ENCODE measurements at places on chromosomes 3 and 15.
A peak's percentile ranks its signal among the peaks of the same experiment; 100 is the strongest.

- DNase-seq: no peak
These were observed 61.5 kb upstream of the MEF2A start for GRCh38 chr15:99504071-99504822.

DNA sequence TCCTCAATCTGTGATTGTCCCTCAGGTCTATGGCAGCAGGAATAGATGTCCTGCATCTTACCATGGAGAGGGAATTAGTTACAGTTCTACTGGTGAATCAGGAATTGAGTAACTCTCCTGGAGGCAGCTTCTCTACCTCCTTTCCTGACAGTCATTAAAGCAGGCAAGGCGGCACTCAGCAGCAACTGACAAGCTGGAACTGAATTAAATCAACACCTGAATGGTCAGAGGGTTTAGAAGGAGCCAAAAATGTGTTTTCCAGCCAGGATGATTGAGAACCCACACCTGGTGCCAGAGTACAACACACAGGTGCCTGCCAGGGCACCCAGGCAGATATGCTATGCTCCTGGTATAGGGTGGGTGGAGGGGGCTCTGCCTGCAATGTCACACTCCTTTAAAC lies 43.1 kb upstream of the TIPARP start:
- no peak for DNase-seq

GRCh38 chr3:102032491-102033383 lies 183.4 kb downstream of the NFKBIZ start:
- no peak for DNase-seq

- DNase-seq: no peak
These were observed 435.1 kb downstream of the LPP start for GRCh38 chr3:188589071-188589470.

GRCh38 chr3:171812811-171813210 lies 2.5 kb upstream of the PLD1 start:
- no peak for DNase-seq

GRCh38 chr3:52506266-52506966 lies 11.3 kb downstream of the STAB1 start:
- DNase-seq: no peak

DNA sequence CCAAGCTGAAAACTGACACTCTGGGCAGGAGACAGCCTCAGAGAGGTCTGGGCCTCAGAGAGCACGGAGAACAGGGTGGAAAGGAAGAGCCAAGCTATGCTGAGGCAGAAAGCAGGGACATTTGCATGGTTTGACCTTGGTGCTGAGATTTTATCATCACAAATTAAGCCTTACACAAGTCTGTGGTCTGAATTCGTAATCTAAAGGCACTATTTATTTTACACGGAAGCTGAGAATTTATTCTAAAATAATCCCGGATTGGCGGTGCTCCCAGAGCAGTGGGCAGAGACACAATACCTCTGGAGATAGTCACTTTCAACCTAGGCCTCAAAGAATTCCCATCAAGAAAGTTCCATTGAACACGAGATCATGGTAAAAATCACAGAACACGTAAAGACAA lies 47.5 kb downstream of the CFAP92 start:
- no peak for DNase-seq

DNA sequence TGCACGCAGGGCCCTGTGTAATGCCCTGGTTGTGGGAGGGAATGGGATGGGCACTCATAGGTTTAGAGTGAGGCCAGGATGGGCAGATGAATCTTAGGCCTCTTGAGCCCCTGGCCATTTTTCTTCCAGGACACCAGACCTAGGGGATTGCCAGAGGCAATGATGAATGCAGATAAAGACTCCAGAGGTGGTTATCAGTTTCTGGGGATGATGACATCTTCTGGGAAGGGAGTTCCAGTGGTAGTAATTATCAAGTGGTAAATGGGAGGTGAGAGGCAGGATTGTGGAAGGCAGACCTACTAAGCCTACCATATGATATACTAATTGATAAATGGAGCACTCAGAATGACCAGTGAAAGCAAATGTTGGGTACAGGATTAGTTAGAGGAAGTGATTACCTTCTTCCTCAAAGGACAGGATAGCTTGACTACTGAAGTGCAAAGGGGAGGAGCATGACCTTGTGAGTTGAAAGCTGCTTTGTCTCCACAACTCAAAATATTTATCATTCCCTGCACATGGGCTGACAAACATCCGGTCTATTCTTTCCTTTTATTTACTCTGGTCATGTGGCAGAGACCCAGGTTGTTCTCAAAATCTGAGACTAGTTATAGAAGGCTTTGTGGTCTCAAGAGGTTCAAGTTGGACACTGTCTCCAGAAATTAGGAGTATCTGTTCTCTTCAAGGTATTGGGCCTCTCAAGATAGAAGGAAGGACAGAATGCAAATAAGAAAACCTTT lies 10.2 kb upstream of the MAPK6 start:
- no peak for DNase-seq

- no peak for DNase-seq
These were observed 1075.1 kb downstream of the AGBL1 start for GRCh38 chr15:87154761-87155160.

- no peak for DNase-seq
These were observed 111.2 kb downstream of the XXYLT1 start for GRCh38 chr3:195159814-195160165.

DNA sequence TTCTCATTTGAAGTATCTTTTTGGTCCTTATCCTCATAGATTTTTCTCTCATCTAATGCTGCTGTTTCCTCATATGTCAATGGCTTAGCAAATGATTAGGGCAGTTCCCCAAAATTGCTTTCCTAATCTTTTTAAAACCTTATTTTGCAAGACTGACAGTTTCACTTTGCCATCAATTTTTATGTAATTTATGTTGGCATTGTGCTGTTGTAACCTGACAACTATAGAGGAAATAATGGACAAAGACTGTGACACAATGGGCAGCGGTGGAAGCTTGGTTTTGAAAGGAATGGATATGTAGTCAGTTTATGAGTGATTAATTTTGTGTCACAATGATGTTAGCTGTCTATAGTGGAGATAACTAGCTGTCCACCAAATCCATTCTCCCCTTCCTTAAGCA lies 10.6 kb upstream of the SH3BP5 start:
- DNase-seq: no peak

DNA sequence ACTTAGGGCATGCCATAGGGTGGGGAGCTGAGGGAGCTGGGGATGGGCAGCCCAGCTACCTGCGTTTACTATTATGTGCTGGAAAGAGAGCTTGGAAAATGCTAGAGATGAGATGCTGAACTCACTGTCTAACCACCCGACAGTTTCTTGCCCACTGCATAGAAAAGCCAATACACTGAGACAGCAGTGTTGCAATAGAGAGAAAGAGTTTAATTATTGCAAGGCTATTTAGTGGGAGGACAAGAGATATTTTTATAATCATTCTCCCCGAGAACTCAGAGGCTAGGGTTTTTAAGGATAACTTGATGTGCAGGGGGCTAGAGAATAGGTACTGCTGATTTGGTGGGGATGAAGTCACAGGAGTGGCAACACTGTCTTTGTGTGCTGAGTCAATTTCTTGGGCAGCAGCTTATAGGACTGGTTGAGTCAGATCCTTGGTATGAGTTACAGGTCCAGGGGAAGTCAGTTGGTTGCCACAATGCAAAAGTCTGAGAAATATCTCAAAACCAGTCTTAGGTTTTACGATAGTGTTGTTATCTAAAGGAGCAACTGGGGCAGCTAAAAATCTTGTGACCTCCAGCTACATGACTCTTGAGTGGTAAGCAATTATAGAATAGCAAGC lies 205.9 kb downstream of the GABRG3 start:
- no peak for DNase-seq

- no peak for DNase-seq
These were observed 287.7 kb downstream of the RORA start for GRCh38 chr15:60941448-60941847.

- DNase-seq: no peak
These were observed 45.7 kb downstream of the ZBTB38 start for GRCh38 chr3:141413801-141414689.

GRCh38 chr3:115164374-115165221 lies 17.5 kb upstream of the ZBTB20 start:
- DNase-seq: no peak

GRCh38 chr15:68587769-68588385 lies 9.1 kb downstream of the CORO2B start:
- no peak for DNase-seq

DNA sequence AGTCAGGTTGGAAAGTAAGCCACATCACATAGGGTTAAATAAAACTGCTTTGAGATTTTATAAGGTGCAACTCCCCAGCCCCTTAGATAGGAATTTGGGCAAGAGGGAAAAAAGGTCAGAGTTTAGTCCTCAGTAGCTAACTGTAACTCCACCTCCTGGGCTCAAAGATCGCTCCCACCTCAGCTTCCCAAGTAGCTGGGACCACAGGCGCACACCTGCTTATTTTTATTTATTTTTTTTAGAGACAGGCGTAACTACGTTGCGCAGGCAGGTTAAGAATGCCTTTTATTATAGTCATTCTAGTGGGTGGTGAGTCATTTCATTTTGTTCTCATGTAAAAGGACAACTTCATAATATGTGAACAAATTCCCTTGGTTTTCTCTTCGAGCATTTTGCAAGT lies 14.7 kb downstream of the TM2D3 start:
- no peak for DNase-seq

- no peak for DNase-seq
These were observed 342.9 kb upstream of the DPH6 start for GRCh38 chr15:35888815-35889214.

DNA sequence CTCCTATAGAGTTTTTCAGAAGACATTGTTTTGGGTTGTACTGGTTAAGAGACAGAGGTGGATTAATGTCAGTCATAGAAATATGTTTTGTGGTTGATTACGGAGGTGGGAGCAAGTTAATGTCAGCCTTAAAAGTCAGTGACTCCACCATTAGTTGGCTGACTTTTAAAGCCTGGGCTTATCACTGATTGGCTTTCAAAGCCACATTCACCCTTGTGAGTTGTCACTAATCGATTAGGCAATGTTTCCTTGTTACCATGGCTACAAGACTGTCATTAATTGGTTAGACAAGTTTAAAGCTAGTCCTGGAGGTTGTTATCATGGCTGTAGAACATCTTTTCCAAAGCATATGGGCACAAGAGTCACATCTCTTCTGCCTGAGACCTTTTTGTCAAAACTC lies 73.0 kb downstream of the NEO1 start:
- DNase-seq: peak; percentile 9

DNA sequence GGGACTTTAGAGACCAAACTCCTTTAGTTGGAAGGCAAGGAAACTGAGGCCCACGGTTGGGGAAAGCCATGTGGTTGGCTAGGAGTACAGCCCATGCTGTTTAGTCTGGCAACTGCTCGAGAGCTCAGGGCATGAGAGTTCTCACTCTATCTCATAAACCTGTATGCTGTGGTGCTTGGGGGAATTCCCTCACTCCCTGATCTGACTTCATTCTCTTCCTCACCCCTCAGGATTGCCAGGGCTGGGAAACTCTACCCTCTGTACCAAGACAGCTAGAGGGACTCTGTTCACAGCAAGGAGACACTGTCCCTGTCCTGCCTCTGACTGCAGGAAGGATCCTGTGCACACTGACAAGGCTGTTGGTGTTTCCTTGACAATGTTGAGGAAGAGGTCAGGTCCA lies 230.2 kb downstream of the ZNF621 start:
- DNase-seq: no peak

- DNase-seq: no peak
These were observed 210.9 kb upstream of the TOPAZ1 start for GRCh38 chr3:44030687-44031305.

DNA sequence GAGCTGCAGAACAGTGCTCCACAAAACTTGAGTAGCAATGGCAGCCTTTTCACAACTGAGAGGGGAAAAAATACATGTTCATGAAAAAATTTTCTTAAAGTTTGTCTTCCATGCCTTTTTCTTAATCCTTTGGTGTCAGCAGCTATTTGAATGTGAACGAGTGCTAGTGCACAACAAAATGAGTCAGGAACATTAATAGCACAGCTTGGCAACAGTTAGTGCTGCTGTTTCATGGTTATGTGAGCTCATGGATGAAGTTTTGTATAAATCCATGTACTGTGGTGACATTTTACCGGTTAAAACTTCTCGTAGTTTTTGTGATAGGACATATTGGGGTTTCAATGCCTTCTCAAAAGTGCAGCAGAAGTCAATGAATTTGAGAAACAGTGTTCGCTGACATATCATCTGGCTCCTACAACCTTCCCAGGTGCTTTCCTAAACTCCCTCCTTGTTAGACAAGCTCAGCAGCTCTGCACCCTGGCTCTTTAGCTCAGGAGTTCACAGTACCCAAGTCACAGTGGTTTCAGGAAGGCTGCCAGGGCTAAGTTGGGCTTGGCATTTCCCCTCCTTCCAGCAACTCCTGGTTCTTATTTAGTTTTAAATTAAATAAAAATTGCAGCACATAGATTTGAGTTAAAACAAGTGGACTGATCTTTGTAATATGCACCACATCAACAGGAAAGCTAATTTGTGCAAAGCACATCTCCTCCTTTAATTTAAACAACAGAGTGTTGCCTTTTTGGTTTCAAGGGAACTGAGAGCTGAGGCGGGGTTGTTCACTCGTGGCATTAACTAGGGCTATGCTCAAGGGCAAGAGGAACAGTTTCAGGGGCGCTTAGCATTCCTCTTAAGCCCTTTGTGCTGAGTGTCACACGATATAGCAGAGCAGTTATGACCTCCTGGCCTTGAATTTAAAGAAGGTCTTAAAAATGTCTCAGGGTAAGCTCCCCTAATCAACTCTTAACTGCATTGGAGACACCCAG lies 362.8 kb downstream of the CHST2 start:
- no peak for DNase-seq

GRCh38 chr3:18300916-18301315 lies 124.2 kb downstream of the SATB1 start:
- no peak for DNase-seq

DNA sequence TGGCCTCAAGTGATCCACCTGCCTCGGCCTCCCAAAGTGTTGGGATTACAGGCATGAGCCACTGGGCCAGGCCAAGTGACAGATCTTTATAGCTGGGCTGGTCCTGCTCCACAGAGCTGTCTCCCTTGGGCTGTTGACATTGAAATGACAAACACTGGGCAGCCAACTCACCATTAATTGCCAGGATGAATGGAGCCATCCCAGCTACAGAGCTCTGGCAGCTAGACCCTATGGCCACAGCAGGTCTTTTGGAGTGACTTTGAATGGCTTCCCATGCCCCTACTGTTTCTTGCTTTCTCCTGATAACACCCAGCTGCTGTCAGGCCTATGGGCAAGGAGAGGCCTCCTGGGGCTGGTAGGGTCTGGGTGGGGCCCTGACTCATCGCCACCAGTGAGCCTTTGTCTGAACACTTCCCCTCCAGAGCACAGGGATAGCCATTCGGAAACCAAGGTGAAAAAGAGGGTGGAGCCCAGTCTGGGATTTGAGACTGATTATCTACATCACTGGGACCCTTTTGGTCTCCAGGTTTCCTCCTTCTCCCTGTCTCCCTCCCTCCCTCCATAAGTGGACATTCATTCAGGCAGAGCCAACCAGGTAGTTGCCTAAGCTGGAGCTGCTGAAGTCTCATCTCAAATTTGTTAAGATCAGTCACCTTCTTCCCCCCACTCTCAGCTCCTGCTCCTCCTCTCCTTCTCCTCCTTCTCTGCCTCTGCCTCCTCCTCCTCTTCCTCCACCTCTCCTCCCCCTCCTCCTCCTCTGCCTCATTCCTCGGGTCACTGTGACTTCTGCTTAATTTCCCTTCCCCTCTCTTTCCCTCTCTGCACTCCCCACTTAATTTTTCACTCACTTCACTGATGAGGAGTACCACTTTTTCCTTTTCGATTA lies 34.0 kb downstream of the BHLHE40 start:
- no peak for DNase-seq

Data from GM23338 (cell line).